Ascending aorta (tissue), 2 donors: ENCODE measurements at places on chromosomes 7 and 10.
A peak's percentile ranks its signal among the peaks of the same experiment; 100 is the strongest.

DNA sequence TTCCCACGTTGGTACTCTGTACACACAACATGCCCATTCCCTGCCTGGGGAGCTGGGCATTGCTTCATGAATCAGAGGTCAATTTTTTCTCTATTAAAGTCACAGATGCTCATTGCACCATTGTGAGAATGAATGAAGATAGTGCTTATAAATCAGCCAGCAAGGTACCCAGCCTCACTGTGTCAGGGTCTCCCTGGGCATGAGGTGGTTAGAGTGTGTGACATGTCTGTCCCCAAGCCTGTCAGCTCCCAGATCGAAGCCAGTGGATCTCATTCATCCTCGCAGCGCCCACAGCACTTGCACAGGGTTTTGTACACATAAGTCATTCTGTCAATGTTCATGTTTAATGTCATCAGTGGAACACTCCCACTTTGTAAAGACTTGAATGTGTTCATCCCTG, 126.8 kb downstream of the EGFR start:
- no peak for DNase-seq

DNA sequence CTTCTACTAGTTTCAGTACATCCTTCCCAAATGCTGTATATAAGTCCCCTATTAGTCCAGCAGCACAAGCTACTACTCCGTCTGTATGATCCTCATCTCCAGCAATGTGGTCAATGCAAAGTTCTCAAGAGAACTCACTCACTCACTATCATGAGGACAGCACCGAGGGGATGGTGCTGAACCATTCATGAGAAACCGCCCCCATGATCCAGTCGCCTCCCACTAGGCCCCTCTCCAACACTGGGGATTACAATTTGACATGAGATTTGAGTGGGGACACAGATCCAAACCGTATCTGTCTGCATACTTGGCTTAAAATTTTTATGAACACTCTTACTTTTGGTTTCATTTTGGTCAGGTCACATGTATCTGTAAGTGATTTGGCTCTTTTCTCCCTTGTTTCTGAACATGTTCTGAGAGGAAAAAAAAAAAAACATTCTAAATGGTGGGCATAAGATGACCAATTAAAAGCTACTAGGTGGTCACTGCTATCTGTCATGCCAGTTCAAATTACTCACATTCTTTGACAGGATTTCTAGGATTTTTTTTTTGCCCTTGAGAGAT, 60.1 kb downstream of the ZNF783 start:
- no peak for DNase-seq

DNA sequence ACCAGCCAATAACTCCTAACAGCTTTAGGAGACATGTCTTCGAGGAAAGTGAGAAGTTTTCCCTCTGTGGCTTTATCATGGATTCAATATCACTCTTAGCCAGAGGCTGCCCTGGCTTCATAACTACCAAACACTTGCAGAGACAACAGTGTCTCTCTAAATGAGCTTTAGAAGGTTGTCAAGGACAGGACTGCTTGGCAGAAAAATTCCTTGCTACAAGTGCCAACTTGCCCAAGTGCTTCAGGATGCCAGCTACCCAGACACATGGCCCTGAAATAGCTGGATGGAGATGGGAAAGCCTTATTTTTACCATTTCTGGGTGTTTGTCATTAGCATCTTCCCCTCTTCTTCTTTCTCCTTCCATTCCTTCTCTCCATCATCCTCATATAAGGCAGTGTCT, 137.1 kb upstream of the MDFIC start:
- no peak for DNase-seq

- DNase-seq: no peak
Measured at GRCh38 chr7:5514440-5515035, 90.9 kb upstream of the TNRC18 start.

- no peak for DNase-seq
Measured at GRCh38 chr7:8591289-8591688, 157.9 kb downstream of the NXPH1 start.

DNA sequence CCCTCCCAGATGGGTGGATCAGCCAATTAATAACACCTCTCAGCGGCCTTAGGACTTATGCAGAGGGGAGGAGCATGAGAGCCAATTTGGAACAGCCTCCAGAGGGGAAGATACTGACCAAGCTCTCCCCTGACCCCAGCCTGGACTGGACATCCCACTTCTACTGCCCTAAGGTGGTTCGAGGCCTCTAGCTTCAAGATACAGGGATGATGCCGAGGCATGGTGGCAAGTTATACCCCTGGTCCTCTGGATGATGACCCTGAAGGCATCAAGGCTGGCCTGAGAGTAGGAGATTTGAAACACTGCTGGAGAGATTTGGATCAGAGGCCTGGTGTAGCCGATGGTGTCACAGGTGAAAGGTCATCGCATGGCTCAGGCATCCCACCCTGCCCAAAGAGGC, 3.2 kb downstream of the CDH23 start:
- DNase-seq: peak; percentile 35

GRCh38 chr10:72740528-72740927, 48.6 kb downstream of the MCU start:
- no peak for DNase-seq

DNA sequence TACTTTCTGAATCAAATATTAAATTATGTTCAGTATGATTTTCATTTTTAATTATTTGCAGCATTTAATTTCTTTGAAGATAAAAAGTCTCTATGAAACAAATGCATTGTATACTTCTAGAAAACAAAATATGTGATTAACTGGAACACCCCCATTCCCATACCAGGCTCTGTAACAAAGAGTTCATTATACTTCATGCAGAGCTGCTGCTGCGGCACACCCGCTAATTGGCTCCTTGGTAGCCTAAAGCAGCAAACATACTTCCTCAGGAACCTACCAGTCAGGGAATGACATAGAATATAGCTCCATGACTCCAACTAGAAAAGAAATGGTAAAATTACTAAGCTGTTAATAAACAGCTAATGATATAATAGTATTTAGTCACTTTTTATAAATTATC, 19.3 kb downstream of the RAB11FIP2 start:
- DNase-seq: no peak

DNA sequence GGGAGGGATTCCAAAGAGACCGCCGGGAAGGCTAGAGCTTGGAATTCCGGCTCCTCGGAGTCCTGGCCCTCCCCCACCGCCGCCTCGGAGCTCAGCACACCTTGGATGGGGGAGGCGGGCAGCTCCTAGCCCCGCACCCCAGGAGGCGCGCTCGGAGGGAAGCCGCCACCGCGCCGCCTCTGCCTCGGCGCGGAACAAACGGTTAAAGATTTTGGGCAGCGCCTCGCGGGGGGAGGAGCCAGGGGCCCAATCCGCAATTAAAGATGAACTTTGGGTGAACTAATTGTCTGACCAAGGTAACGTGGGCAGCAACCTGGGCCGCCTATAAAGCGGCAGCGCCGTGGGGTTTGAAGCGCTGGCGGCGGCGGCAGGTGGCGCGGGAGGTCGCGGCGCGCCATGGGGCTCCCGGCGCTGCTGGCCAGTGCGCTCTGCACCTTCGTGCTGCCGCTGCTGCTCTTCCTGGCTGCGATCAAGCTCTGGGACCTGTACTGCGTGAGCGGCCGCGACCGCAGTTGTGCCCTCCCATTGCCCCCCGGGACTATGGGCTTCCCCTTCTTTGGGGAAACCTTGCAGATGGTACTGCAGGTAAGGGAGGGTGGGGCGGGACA, at the start of gene CYP26A1:
TSS of gene CYP26A1 (plus strand) at position 355 of the 608 bp plus-strand sequence. CDS start at position 397, 42 bp downstream.
- no peak for DNase-seq

GRCh38 chr10:95217476-95217875, 23.4 kb downstream of the ACSM6 start:
- no peak for DNase-seq

- no peak for DNase-seq
Measured at GRCh38 chr7:7732621-7733281, 14.3 kb upstream of the RPA3 start.

DNA sequence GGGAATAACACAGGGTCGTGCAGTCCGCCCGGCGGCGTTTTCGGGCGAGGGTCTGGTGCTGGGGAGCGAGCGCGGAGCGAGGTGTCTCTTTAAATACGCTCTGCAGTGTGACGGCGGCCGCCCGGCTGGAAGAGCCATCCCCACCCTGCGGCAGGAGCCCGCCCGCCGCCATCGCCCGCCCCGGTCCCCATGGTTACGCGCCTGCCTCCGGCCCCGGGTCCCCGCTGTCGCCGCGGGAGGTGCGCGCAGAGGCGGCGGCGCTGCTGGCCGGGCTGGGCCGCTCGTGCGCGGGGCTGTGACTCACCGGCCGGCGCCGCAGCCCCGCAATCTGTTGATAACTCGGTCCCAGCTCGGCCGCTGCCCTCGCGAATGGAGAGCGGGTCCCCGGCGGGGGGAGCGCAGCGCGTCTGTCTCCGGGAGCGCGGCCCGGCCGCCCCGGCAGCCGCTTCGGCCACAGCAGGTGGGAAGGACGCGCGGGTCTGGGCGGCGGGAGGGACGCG, at the start of gene ADGRA1:
TSS of gene ADGRA1 (plus strand) at position 246 of the 500 bp plus-strand sequence. CDS start 986 bp downstream, outside the sequence.
- DNase-seq: no peak

GRCh38 chr10:63236113-63236935, 103.2 kb downstream of the NRBF2 start:
- no peak for DNase-seq

GRCh38 chr7:136057509-136057908, 80.3 kb upstream of the MTPN start:
- DNase-seq: no peak

- DNase-seq: no peak
Measured at GRCh38 chr10:36425131-36425797, 700.1 kb upstream of the ANKRD30A start.

- no peak for DNase-seq
Measured at GRCh38 chr7:10568891-10569290, 404.8 kb upstream of the PHF14 start.

DNA sequence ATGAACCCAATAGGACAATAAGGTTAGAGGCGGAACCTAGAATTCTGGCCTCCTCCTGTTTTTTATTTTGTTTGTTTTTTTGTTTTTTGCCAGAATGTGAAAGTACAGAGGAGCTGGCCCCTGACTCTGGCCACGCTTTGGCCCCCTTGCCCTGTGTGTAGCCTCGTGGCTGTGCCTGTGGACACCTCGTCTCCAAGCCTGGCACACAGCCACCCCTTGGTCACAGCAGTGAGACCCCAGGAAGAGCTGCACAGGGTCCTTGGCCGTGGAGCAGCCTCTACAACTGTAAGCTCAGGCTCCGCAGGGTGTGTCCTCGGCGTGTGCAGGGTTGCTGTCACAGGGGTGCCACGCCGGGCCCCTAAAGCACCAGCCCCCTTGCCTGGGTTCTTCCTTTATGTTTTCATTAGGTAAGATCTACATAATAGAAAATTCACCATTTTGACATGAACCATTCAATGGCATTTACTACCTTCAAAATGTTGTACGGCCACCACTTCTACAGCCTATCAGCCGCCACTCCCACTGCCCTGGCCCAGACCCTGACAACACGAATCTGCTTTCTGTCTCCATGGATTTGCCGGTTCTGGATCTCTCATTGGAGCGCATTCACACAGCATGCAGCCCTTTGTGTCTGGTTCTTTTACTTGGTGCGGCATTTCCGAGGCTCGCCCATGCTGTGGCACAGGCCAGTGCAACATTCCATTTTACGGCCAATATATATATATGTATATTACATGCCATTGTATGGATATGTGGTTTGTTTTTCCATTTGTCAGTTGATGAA, 51.0 kb downstream of the AMZ1 start:
- no peak for DNase-seq

GRCh38 chr7:20026762-20027161, 190.4 kb downstream of the MACC1 start:
- no peak for DNase-seq

DNA sequence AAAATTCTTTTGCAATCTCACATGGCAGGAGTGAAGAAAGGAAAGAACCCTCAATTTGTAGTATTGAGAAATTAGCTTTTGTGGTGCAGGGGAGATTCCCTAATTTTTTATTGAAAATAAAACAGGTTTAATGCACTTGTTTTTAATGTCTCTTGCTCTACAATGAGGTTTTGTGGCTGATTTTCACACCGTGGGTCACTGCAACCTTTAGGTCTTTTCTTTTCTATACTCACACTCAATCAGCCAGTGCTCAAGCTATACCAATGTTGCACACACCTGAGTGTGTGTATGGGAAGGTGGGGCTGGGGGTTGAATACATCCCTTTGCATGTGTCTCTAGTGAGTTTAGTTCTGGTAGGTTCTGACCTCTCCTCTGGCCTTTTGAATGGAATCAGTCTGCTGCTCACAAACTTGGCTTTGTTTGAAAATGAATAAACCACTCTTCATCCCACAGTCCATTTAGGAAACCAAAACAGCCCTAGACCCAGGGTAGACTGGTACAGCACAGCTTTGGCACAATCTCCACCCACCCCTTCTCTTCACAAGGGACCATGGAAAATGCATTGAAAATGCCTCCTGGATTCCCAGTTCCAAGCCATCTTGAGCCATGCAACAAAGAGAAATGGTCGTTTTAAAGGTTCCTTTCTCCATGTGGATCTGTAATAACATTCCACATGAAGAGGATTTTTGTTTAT, 411.5 kb downstream of the SFMBT2 start:
- no peak for DNase-seq

DNA sequence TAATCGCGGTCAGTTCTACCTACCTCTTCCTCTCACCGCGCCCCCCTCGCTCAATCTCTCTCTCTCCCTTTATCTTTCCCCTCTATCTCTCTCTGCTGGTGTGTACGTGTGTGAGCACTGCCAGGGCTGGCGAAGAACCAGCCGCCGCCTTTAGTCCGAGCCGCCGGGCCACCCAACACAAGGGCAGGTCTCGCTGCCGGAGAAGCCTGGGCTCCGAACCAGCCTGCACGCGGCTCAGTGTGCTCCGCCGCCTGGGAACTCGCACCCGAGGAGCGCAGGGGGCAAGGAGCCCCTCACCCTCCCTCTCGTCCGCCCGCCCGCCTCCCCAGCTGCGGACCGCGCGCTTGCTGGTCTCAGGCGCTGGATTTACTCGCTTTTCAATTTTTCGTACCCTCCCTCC, 1.7 kb downstream of the NXPH1 start:
- DNase-seq: no peak

DNA sequence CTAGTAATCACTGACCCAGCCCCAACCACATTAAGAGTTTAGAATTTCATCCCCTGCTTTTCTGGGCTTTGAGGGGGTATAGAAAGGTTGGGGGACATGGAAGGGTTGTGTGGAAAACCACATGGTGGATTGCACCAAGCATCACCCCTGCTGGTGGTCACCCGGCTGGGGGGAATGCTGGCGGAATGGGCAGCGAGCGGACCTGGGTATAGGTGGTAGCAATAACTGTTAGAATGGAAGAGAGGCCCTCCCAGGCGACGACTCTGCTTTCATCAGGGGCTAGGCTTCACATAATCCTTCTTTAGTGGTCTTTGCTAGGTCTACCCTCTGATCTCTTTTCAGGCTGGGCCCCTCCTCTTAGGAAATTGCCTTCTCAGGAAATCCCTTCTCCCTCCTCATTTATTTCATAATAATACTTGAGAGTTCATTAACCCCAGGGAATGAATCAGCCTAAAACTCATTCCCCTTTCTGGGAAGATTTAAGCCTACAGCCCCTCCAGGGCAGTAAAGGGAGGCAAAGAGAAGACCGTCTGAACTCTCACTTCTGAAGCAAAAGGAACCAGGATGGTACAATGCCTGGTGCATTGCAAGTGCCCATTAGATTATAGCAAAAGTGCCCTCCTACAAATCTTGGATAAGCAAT, 90.7 kb upstream of the LEP start:
- no peak for DNase-seq
